ENCODE measurements at places on chromosomes 3 and 15.
A peak's percentile ranks its signal among the peaks of the same experiment; 100 is the strongest.

GRCh38 chr3:125002414-125003368 is 53.1 kb downstream of the HEG1 start:
- DNase-seq, result no peak

DNA sequence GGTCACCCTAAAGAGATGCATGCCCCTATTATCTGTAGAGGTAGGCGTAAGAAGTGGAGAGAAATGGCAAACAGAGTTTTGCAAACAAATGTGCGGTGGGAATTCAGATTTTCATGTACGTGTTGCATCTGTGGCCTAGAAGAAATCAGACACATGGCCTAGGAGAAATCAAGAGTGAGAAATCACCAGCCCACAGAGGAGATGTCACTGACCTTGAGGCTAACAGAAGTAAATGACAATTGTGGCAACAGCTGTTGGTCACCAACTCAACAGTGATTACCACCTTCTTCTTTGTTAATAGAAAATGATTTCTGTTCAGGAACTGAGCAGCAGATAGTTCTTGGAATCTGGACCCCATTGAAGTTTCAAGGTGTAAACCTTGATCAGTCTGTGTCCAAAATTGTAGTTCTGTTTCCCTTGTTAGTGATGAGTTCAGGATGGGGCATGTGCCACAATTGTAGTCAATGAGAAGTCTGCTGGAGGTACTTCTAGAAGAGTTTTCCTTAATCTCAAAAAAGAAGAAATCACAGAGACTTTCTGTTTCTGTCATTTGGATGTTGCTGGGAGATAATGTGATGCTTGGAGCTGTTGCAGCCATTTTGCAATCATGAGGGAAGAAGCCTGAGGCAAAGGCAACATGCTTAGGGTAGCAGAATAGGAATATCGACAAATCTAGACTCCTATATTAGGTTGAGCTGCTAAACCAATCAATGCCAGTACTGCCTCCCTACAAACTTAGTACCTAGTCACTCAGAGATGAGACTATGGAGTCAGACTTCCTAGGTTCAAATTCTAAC is 34.3 kb upstream of the RFTN1 start:
- DNase-seq, result no peak

DNA sequence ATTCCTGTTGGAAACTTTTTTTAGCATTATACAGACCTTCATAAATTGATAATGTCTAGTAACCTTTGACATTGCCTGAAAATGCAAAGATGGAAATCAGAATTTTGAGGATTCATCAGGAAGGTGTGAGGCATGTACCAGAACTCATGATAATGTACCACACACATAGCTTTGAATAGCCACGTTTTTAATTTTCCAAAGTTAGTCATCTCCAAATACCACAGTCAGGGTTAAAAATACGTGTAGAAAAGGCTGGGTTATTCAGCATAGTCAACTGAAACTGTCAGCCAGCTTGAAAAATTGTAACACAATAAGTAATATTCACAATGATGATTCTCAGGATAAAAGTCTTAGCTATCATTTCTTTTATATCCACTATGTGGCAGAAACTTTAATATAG is 102.0 kb upstream of the THRB start:
- DNase-seq, result no peak

DNA sequence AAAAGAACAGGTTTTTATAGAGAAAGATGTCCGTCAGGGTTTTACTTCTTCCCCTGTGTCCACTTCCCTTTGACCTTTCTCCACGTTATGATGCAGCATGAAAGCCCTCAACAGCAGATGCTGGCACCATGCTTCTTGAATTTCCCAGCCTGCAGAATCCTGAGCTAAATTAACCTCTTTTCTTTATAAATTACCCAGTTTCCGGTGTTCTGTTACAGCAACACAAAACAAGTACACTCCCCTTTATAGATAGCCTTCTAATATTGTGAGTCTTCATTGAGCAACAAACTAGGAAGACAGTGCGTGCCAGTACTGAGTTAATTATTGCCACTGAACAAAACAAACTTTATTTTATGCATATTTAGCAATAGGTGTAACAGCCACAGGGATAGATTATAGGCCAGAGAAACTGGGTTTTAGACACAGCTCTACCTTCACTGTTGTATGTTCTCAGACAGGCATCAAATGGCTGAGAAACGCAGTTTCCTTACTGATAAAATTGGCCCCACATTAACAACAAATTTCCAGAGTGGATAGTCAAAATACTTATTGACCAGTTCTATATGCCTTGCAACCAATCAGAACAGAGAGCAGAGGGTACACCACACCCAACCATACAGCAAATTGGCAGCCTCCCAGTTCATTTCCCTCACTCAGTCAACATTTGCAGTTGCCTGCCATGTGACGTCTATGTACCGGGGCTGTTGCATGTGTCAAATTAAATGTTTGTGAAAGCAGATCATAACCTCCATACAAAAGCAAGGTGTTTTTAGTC is 14.4 kb upstream of the TBL1XR1 start:
- no peak for DNase-seq

DNA sequence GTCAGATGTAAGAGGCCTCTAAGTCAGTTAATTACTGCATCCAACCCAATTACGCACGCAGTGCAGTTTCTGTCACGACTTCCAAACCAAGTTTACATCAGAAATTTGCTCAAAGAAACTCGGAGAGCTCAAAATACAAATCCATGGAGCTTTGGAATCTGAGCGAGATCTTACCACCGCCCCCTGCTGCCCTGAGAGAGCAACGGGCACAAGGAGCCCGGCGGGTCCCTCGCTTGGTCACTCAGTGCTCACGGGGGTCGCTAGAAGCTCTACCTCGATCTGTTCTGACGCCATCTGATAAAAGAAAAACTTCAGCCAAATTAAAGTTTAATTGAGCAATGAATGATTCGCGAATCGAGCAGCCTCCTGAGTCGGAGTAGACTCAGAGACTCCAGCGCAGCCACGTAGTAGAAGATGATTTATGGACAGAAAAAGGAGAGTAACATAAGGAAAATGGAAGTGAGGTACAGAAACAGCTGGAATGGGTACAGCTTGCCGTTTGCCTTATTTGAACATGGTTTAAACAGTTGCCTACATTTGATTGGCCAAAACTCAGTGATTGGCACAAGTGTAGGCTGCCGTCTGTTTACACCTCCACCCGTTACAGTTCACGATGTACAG is 232.7 kb upstream of the ATP10A start:
- no peak for DNase-seq

DNA sequence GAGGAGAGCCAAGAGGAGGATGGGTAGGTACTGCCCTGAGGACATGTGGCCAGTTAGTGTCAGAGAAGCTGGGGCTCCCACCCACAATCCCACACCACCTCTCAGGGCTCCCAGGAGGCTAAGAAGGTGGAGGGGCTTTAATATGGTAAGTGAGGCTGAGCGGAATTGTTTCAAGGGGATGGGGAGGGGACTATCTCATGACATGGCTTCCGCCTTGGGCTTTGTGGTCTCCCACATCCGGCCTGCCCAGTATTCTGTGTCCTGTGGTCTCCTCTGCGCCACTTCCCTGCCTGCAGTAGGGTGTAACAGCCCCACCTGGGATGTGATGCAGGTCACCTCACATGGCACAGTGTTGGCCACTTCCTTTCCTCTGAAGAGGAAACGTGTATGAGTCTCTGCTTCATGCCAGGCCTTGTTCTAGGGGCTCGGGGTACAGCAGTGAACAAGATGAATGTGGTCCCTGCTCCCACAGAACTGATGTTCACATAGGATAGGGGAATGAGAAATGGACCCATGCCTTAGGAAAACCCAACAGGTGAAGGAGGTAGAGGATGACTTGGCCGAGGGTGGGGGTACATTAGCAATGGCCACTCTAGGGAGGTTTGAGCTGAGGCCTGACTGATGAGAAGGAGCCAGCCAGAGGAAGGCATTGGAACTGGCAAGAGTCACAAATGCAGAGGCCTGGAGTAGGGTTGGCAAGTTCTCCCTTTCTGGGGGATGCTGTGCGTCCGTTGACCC is 3.2 kb downstream of the NEIL1 start:
- peak; percentile 52 for DNase-seq

GRCh38 chr3:134776518-134776917 is 18.5 kb upstream of the EPHB1 start:
- DNase-seq, result no peak

All from activated T-cell treated with anti-CD3 and anti-CD28 coated beads for 24 hours (primary cell).